NCI-H446 (cell line): ENCODE measurements at places on chromosomes 5 and 9.

GRCh38 chr9:125461636-125462190 lies 200.1 kb downstream of the GAPVD1 start:
- no peak for DNase-seq

GRCh38 chr5:179801304-179802206 lies 5.1 kb downstream of the MGAT4B start:
- no peak for DNase-seq

GRCh38 chr5:149757956-149758355 lies 27.8 kb downstream of the PPARGC1B start:
- no peak for DNase-seq

DNA sequence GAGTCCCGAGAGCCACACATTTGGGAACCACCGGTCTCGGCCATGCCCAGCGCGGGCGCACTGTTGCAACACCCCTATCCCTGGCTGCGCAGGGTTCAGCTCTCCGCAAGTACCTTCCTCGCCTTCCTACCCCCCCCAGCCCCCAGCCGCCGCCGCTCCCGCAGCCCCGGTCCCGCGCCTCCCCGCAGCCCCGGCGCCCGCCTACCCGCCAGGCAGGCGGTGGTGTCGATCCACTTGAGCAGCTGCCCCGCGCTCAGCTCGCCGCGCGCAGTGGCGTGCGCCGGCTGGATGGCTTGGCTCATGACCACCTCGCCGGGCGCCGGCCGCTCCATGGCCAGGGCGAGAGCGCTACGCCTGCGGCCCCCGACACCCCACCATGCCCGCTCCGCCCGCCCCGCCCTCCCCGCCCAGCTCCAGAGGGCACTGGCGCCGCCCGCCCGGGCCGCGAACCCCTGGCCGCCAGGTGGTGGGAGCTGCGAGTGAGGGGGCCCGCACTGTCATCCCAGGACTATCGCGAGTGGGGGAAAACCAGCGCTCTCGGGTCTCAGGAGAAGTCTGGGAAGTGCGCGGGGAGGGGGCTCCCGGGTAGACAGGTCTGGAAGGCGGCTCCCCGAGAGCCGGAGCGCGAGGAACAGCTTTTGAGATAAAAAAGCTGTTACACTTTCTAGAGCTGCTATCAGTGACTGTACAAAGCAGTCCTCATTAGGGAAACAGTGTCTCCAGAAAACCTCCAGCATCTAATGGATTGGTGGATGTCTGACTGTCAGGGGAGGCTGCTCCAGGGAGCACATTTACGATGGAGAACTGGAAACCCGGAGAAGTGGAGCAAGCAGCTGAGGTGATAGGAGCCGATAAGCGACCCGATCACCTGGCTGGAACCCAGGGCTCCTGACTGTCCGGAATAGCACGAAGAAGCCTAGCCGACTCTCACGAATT lies at the start of gene ACOT12:
TSS of gene ACOT12 (minus strand) at position 352 of the 936 bp plus-strand sequence. CDS start at position 332, 20 bp downstream.
- no peak for DNase-seq

DNA sequence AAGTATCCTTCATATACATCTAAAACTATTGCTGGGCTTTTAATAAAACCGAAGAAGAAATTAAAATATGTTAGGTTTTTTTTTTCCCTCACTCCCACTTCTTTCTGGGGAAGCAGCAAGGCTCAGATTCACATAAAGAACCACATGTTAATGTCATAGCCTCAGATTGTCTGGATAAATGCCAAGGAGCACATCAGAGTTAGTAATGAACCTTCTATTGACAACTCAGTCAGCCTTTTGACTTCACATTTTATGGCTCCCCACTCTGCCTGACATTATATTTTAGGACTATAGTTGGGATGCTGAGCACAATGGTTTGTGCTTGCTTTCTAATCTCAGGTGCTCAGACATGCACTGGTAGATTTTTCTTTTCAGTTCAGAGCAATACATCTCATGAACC lies 21.8 kb downstream of the DMAC1 start:
- DNase-seq, result peak; percentile 59

GRCh38 chr5:89457411-89458331 lies 574.7 kb upstream of the MEF2C start:
- DNase-seq, result peak; percentile 88

DNA sequence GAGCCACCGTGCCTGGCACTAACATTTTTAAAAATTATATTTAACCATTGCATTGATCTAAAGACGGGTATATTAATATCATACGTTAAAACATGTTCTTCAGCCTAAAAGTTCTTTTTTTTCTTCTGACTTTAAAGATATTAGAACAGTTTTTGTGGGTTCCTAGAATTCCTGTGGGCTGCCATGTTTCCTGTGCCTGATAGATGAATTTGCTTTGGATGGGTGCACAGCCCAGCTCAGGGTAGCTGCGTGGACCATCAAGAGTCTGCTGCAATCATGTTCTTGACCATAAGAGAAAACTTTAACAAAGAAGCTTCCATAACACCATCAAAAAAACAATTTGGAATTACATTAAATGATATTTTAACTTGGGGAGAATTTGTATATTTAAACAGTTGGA lies 2.4 kb upstream of the LAMC3 start:
- no peak for DNase-seq

- no peak for DNase-seq
Observed at GRCh38 chr5:128579639-128580038, 41.6 kb upstream of the FBN2 start.

DNA sequence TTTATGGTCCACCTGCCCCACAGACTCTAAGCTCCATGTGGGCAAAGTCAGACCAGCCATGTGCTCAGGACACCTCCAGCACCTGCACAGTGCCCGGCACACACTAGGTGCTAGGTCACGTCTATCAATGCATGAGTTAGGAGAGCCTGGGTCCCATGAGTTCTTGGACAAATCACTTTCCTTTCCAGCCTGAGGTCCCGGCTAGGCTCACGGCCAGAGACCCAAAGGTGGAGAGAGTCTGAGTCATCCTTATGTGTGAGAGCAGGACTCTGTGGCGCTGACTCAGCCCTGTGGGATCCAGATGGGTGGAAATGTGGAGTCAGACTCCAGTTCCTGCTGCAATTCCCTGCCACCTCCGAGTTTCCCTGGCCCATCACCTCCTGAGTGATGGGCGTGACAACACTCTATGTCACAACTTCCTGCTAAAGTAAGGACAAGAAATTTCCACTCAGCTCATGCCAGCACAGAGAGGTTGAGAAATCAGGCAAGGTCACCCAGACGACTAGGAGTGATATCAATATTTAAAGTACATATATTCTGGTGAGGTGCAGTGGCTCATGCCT lies 2.5 kb upstream of the ST6GALNAC4 start:
- peak; percentile 25 for DNase-seq

GRCh38 chr9:3976865-3977613 lies 322.8 kb downstream of the GLIS3 start:
- peak; percentile 85 for DNase-seq

GRCh38 chr5:146098047-146098446 lies 7.3 kb downstream of the PLAC8L1 start:
- DNase-seq, result no peak

DNA sequence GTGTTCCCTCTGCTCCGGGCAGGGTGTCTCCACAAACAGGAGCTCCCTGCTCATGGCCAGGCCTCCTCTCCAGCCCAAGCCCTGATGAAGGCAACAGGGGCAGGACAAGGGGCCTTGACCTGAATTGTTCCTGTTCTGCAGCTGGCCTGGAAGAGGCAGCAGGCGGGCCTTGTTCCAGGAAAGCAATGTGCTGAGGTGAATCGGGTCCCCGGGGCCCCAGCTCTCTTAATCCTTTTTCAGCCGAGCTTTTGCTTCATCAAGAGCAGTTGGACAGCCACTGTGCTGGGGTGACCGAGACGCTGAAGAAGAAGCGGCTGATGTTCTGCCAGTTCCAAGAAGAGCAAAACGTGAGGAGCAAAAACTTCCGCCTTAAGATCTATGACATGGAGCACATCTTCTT lies 41.4 kb downstream of the CCDC180 start:
- DNase-seq, result no peak

DNA sequence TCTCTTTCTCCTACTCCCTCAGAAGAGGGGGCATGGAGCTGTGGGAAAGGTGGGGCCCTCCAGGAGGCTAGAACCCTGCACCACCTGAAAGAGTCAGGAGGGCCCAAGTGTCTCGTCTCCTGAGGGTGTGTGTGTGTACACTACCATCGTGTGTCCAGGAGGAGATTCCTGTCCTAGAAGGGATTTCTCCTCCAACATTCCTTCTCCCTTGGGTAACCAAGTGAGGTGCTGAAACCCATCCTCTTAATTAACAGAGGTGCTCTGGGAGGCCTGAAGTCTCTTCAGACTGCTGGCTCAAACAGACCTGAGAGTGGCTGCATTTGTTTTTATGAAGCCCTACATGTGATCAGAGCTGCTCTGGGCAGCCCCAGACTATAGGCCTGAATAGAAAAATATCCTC lies 61.1 kb upstream of the FAM169A start:
- DNase-seq, result no peak
